ENCODE measurements at places on chromosomes 3 and 15.

DNA sequence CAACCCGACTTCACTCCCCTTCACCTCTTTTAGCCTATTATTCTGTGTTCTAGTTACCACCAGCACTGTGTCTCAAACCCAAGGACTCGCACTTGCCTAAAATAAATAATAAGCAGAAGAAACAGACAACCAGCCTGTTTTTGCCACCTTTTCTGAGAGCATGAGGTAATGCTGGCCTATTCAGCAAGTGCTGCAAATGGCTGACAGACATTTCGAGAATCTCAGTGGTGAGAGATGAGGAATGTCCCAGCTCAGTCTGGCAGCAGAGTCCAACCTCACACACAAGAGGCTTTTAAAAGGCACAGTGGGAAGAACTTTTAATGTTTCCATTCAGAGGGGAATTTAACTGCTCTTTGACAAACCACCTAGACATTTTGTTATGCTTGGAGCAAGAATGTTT, 143.3 kb upstream of the GMNC start:
- DNase-seq, result no peak

GRCh38 chr3:58691997-58692396, 25.4 kb upstream of the FAM3D start:
- no peak for DNase-seq

- DNase-seq, result no peak
Observed at GRCh38 chr3:185960522-185961288, 22.9 kb upstream of the TRA2B start.

DNA sequence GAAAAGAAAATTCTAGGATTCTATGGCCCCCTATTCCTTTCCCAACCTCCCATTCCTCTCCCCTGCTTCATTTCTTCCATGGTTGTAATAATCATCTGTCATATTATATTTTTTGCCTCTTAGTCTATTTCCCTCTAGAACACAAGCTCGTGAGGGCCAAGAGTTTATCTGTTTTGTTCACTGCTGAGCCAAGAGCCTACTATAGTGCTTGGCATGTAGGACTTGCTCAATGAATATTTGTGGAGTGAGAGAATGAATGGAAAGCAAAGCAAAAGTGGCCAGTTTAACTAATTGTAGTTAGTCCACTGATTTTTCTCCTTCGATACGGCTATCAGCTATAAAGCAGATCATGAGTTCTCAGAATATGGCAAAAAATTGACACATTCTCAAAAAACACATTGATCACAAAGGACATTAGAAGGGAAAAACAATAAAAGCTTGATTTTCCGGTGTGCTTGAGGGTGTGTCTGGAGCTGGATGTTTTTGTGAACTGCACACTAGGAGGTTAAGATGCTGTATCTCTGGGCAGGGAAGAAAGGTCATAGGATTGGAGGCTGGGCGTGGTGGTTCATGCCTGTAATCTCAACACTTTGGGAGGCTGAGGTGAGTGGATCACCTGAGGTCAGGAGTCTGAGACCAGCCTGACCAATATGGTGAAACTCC, 25.0 kb upstream of the CTSH start:
- DNase-seq, result no peak

DNA sequence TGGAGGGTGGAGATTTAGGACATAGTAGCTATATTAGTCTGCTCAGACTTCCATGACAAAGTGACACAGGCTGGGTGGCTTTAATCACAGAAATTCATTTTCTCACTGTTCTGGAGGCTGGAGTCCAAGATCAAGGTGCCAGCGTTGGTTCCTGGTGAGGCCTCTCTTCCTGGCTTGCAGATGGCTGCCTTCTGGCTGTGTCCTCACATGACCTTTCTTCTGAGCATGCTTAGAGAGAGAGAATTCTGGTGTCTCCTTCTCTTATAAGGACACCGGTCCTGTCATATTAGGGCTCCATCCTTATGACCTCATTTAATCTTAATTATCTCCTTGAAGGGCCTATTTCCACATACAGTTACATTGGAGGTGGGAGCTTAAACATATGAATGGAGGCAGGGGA, 14.9 kb upstream of the SHC4 start:
- DNase-seq, result no peak

DNA sequence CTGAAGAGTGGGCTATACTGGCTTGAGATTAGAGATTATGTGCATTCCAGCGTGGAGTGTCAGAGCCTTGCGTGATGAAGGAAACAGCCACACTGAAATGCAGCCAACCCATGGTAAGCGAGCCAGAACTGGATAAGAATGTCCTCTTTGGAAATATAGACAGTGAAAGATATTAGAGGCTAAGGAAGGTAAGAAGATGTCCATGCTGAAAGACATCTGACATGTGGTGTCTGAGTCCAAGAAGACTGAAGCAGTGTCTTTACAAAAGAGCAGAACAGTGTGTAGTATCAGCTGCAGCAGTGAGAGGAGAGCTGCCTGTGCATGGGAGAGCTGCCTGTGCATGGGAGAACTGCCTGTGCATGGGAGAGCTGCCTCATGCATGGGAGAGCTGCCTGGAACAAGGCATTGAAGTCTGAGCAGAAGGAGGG, 672.2 kb downstream of the DIPK2A start:
- DNase-seq, result no peak

- no peak for DNase-seq
Observed at GRCh38 chr3:56926243-56926946, 124.6 kb upstream of the ARHGEF3 start.

DNA sequence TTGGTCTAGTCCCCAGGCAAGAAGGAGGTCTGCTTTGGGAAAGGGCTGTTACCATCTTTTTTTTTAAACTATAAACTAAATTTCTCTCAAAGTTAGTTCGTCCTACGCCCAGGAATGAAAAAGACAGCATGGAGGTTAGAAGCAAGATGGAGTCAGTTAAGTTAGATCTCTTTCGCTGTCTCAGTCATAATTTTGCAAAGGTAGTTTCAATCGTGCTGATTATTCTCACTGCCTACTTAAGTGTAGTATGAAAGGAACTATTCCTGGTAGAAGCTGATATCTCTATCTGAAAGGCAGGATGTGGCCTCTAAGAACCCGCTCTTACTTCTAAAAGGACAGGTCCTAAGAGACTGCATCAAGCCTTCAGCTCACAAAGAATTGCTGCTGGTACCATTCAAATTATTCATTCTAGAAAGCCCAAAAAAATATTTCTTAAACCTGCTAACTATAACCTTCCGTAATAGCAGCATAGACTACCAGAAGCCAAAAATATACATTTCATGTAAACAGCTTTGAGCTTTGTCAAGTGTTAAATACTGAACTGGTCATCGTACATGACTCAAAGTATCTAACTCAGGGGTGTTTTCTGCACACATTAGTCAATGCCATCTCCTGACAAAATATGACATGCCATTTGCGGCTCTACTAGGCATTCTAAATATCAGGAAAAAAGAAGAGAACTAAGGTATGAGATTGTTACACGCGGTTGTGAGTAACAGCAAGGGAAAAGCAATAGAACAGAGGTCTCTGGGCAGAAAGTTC, 96.0 kb upstream of the CCDC80 start:
- DNase-seq, result peak; percentile 26

DNA sequence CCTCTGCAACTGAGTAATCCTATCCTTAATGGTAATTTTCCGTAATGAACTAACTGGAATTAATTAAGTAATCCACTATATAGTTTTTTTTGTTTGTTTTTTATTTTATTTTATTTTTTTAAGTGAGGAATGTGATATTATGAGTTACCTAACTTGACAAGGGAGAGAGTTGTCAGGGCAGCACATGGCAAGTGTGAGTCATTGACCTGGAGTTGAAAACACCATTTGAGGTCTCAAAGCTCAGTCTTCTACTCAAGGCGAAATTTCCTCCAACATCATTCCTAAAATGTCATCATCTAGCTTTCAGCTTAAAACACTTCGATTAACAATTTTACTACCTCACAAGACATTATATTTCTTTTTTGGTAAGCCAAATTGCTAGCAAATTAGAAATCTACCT, 87.8 kb downstream of the NECTIN3 start:
- no peak for DNase-seq

DNA sequence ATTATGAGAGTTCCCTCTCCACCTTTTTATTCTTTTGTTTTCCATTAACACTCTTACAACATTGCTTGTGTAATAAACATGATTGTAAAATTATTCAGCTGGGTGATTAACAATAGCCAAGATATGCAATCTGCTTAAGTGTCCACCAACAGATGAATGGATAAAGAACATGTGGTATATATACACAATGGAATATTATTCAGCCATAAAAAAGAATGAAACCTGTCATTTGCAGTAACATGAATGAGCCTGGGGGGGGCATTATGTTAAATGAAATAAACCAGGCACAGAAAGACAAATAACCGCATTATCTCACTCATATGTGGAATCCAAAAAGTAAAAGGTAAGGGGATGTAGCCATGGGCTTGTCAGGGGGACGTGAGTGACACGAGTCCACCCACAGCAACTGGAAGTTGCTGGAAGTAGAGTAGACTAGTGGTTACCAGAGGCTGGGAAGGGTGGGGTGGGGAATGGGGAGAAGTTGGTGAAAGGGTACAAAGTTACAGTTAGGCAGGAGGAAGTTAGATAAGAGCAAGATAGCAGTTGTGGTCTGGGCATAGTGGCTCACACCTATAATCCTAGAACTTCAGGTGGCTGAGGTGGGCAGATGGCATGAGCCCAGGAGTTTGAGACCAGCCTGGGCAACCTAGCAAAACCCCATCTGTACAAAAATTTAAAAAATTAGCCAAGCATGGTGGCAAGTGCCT, 28.7 kb upstream of the CD47 start:
- DNase-seq, result no peak

DNA sequence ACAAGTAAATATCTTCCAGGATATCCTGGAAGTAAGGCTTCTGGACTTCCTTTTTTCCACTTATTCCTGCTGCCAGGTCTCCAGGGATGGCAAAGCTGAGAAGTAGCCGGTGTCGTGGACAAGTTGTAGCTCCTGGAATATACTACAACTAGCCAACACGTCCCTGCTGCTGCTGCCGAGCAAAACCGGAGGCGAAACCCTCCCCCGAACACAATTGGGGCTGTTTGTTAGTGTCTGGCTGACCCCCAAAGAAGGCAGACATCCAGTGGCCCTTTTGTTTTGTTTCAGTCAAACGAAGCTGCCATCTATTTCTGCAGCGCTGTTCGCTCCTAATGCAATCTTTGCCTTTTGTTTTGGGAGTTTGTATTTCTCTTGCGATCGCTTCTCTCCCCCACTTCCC, 45.3 kb upstream of the EIF5A2 start:
- DNase-seq, result no peak

DNA sequence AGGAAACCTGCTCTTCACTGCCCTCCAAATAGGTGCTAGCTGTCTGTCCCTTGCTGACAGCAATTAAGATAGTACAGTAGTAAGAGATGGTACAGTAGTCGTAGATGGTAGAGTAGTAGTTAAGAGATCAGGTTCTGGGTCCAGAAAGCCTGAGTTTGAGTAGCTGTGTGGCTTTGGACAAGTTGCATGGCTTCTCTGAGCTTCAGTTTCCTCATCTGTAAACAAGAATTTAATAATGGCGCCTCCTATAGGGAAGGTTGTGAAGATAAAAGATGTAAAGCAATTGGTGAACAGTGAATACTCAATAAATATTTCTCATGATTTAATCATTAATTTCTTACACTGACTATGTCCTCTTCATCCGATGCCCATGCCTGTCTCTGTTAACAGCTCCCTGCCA, 86.9 kb upstream of the BCL6 start:
- DNase-seq, result peak; percentile 10

GRCh38 chr3:10918011-10918410, 74.5 kb upstream of the SLC6A1 start:
- DNase-seq, result no peak

GRCh38 chr3:143859465-143860203, 11.4 kb upstream of the SLC9A9 start:
- no peak for DNase-seq

DNA sequence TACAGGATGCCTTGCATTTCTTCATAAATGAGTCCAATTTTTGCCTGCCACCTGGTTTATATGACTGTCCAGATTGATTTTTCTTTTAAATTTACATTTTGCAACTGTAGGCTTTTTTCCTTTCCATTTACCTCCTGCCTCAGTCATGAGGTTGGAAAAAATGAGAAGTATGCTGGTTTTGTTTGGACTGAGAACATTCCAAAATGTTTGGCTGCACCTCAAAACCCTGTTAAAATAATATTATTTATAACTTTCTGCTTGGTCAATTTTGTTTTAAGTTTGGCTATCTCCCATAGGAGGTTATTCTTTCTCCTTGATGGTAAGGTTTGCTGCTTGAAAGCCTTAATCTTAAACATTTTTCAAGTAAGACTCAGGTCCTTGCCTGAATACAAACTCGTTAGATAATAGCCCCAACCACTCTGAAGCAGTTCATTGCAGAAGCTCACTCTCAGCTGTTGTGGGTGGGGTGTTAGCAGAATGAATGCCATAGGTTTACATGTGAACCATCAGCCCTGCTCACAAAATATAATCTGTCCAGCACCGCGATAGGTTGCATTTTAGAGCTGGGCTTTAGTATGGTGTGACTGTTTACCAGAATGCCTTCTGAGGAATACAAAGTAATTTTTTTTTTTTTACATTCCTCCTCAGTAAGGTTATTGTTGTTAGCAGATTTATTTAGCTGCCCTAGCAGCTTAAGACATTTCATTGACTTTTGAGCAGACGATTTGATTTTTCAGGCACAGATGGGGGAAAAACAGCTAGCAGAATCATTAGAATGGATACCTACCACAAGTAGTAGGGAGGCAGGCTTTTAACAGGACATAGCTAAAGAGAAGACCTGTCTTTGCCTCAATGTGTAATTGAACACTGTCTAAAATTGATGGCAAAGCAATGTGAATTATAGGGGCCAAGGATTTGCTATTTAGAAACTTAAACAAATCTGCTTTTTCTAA, 630.8 kb upstream of the KCNMB2 start:
- no peak for DNase-seq

DNA sequence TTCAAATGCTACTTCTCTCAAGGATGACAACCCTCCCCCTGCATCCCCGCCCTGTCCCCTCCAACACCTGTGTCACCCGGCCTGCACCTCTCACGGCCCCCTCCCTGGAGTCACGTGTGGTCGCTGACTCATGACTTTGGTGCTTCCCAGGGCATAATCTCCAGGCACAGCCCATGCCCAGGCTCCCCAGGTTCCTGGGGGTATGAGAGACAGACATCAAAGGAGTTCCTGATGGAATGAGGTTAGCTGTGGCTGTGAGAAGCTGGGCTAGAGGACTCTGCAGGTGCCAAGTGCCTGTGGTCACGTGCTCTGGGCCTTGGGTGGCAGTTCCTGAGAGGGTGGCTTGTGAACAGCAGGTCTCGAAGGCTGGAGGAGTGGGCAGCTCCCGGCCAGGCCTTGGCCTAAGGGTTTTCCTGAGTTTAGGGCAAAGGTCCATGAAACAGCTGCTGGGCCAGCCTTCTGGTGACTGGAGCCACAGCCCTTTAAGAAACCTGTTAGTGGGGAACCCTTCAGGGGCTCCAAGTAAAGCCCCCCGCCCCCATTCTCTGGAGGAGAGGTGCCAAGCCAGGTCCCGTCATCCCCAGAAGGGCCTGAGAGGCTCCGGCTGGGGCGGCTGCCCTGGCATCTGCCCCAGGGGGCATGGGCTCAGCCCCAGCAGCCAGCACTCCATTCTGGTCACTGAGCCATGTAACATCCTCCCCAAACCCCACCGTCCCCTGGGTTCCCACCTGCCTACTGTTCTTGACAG, 230.0 kb downstream of the XXYLT1 start:
- DNase-seq, result no peak
